ENCODE measurements at places on chromosomes 3 and 15.

- DNase-seq: no peak
Observed at GRCh38 chr3:32143849-32144757, 37.7 kb downstream of the GPD1L start.

GRCh38 chr3:52327486-52328290, 11.6 kb downstream of the DNAH1 start:
- DNase-seq: no peak

- DNase-seq: no peak
Observed at GRCh38 chr3:123082370-123083065, 15.7 kb downstream of the PDIA5 start.

DNA sequence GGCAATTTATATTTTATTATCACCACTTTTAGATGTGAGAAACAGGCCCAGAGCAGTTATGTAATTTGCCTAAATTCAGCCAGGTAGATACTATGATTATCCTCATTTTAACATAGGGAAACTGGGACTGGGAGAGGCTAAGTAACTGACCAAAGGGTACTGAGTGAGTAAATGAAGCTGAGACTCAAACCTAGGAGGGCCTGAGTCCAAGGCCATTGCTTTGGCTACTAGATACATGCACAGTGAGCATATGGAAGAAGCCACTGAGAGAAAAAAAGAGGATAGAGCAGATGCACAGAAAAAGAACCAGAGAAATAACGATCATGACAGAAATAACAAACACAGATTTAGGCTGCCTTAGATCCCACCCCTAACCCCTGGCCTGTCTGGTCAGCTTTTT, 33.6 kb downstream of the USF3 start:
- DNase-seq: no peak

DNA sequence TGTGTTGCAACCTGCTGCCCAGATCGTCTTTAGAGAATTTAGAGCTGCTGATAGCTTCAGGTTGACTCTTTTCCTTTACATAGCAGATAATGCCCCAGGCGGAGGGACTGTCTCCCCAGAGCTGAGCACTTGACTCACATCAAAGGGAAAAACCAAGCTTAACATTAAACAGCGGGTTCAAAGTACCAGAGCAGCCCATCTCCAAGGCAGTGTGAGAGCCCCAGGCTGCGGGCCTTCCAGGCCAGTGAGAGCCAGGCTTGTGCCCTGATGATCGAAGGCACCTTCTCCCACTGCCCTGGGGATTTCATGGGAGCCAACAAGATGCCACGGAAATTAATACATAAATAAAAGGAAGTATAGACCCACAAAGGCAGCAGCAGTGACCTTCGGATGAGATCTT, 275.6 kb downstream of the XXYLT1 start:
- no peak for DNase-seq

DNA sequence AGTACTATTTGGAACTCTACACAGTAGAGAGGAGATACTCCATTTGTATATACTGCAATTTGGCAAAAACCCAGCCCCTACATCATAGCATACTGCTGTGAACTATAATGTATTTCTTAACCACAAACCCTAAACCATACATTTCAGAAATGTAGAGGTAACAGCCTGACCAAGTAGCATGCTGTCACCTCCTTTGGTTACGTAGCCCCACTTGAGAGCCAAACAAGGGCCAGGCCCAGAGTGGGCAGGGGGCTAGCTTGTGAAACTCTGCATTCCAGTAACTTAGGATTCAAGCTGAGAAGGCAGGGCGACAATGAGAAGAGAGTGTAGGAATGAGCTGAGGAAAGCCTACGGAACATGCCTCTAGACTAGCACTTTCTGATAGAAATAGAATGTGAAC, 135.8 kb downstream of the GREM1 start:
- no peak for DNase-seq

DNA sequence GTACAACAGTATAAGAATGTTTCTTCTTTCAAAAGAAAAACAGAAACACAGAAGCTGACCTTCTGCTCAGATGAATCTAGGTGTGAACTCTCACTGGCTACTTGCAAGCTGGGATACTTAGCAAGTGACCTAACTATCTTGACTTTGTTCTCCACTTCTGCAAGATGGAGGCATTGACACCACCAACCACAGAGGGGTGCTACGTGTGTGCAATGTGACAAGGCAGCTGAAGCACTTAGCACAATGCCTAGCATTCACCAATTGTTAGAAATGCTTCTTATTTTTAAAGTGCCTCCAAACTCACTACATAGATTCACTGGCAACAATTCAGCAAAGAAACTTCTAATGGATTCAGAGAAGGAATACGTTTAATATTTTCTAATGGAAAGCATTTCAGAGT, 331.4 kb upstream of the WNT5A start:
- DNase-seq: no peak

- DNase-seq: no peak
Observed at GRCh38 chr15:29220852-29221251, 48.8 kb downstream of the NSMCE3 start.

DNA sequence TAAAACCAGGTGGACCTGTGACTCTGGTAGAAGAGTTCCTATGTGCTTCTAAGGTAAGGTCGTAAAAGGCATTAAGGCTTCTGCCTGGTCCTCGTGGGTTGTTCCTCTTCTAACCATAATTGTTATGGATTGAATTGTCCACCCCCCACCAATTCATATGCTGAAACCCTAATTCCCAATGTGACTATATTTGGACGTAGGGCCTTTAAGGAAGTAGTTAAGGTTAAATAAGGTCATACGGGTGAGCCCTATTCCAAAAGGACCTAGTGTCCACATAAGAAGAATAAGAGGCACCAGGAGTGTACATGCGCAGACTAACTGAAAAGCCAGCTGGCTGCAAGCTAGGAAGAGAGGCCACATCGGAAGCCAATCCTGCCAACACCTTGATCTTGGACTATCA, 1.9 kb downstream of the ADPGK start:
- no peak for DNase-seq

DNA sequence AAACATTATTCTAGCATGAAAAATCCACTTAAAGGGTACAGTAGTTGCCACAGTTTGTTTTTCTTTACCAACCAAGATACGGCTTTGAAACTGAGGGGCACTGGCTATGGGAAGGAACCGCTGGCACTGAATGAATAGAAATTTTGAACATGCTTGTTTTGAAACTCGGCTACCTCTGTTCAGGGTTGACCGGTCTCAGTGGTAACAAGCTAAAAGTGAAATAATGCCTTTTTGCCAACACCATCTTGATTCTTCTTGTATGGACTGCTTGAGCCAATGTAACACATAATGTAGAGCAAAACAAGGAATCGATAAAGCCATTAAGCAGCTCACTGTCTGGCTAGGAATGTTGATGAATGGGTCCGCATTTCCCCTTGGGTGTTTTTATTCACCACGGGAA, 36.5 kb downstream of the PTPRG start:
- DNase-seq: no peak

DNA sequence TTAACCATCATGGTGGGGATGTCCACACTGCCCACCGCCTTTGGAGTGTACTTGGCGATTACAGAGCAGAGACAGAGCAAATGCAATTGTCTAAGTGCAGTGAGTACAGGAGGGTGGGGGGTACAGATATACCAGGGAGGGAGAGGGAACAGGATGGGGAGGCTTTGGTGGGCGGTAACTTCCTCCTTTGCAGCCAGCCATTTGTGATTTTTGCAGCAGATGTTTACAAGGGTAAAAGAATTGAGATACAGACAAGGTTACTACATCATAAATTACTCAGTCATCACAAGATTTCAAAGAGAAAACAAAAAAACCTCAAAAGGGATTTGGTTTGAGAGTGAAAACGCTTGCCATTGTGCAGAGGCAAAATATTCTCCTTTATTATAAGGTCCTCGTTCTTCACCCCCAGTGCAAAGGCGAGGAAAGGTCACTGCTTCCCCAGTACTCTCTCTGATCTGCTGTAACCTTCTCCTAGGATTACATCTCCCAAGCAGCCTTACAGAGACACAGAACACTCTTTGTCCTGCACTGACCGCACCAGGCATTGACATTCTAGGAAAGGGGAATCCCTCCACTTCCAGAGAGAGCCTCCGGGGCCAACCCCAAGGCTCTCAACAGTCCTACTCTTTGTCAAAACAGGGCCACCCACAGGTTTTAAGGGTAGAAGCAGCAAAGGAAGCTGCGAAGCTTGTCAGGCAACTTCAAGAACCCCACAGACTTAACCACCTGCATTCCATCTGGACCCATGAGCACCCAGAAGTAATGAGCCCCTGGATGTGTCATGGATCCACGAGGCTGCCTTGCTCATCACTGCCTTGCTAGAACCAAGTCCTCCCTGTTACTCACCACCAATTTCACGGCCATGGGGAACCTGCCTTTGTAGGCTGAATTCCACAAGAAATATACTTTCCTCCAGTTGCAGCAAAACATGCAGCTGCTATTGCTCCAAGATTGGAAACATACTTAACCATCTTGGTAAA, 117.3 kb downstream of the ADAMTS17 start:
- no peak for DNase-seq

GRCh38 chr3:31766669-31767068, 214.4 kb downstream of the OSBPL10 start:
- DNase-seq: no peak

- DNase-seq: no peak
Observed at GRCh38 chr15:40407330-40407990, 1.9 kb downstream of the IVD start.

- no peak for DNase-seq
Observed at GRCh38 chr3:24494618-24495325, at the start of gene THRB. THRB (minus strand) TSS chr3:24494850.

- DNase-seq: no peak
Observed at GRCh38 chr3:156594219-156594683, 39.3 kb upstream of the SSR3 start.

- no peak for DNase-seq
Observed at GRCh38 chr3:34212656-34213055, 414.2 kb downstream of the PDCD6IP start.

DNA sequence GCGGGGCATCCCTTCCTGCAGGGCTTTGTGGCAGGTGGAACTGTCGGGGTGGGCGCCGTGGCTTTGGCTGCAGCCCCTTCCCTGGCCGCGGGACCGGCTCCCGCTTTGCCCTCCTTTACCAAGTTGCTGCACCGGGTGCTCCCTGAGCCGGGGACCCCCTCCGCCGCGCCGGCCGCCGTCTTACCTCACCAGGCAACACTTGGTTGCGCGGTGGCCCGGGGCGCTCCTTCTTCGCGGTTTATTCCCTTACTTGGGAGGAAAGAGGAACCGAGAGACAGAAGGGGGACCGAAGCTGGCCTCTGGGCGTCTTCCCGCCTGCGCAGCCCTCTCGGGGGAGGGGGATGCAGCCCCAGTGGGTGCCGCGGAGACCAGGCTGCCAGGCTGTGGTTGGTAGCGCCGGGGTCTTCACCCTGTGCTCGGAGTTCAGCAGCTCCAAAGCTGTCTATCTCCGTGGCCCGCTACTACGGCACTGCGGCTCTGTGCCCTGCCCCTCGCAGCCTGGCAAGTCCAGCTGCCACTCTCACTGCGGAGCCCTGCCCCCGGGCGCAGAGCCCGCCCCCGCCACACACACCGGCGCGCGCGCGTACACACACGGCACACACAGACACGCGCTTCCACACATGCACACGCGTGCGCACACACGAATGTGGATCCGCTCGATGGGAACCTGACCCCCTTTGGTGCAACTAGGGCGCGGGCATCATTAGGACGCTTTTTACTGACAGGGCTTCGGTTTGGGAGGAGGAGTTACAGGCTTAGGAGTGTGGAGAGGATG, at the start of gene DGKG:
DGKG (minus strand) TSS at position 473 of the 775 bp plus-strand sequence. CDS start 41,775 bp downstream, outside the sequence.
- no peak for DNase-seq

DNA sequence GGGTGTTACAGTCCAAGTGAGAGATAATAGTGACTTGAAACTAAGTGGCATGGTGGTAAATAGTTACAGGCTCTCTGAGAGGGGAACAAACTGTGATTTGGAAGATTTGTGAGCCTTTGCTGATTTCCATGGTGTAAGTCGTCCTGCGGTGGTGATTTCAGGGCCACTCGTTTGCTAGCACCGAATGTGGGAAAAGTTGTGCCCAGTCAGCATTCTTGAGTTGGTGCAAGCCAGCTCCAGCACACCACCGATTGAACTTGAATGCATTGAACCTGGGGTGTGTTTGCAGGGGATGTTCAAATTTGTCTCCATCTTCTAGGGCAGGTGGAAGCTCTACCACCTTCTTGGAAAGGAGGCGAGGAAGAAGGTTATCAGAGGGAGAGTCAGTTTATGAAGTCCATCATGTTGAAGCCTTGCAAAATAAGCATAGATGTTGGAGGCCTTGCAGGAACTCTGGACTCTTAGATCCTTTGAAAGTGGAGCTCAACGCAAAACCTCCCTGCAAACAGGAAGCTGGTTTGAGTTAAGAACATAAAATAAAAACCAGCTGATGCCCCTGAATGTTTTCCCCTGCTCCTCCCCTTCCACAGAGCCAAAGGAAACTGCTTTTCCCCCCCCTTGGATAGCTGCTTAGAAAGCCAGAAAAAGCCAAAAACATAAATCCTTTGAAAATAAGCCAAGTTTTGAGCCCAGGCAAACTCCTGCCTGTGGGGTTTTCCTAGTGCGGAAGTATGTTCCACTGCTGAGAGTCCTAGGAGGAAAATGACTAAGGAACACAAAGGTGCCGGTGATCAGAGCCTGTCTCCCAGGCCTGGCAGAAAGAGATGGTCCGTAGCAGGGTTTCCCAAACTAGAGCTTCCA, 21.9 kb downstream of the MAPKBP1 start:
- no peak for DNase-seq

- no peak for DNase-seq
Observed at GRCh38 chr3:48039487-48040190, 23.4 kb upstream of the MAP4 start.

DNA sequence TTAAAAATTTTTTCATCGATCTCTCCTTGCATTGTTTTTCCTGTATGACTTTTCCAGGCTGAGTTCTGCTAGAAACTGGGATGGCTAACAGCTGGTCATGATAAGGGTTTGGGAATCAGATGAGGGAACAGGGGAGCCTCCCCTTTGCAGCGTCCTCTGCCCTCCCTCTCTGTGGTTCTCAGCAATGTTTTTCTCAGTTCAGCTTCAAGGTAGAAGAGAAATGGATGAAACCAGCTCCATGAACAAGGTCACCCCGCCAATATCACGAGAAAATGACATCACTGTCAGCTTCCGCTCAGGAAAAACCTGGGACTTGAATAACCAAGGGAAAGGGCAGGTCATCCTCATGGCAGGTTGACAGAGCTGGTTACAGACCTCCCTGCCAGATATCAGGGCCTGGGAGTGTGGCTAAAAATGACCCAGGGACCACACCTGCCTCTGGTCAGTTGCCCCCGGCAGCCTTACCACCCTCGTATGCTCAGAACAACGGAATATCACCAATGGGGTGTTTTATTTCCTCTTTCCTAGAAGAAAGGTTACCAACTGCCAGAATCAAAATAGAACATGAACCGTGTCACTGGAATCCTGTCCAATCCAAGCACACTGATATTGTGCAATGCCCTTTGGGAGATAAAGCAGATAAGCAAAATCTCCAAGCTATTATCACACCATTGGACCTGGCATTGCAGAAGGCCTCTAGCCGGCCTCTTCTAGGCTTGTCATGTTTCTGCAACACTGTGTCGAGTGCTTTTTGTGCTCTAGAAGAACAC, 26.1 kb downstream of the LSM3 start:
- DNase-seq: no peak

- DNase-seq: no peak
Observed at GRCh38 chr15:64149424-64149823, 2.1 kb upstream of the SNX22 start.
